ENCODE measurements at places on chromosomes 2 and 18.

DNA sequence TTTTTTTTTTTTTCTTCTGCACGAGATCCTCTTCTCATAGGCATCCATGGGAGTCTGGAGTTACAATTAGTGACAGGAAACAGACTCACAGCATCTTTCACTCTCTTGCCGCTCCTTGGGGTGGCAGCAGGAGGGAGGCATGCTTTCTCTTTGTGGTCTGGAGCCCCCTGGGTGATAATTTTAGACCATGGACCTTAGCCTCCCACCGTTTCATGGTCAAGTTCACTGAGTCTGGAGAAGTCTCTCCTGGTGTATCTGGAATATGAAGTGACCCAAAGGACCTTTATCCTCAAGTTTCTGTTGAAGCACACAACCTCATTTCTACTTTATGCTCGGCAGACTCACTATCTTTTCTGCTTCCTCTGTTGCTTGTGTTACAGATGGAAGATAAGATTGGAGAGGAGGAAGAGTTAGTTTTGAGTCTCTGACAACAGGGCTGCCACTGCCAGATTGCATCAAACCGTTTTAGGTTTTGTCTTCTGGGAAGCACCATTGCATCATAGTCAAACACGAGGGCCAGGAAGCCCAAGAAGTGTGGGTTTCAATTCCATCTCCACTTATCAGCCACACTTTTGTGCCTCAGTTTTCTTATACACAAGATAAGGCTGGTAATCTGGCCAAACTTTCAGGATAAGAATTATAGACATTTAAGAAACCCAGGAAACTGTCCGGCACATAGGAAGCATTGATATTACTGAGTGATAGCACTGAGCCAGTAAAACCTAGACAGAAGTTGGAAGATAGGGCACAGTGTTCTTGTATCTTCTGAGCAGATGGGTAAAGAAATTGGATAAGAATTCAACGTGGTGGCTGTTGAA, 62.3 kb downstream of the ADCYAP1 start:
- no peak for DNase-seq

GRCh38 chr2:77519164-77519887, 2.9 kb downstream of the LRRTM4 start:
- no peak for DNase-seq

DNA sequence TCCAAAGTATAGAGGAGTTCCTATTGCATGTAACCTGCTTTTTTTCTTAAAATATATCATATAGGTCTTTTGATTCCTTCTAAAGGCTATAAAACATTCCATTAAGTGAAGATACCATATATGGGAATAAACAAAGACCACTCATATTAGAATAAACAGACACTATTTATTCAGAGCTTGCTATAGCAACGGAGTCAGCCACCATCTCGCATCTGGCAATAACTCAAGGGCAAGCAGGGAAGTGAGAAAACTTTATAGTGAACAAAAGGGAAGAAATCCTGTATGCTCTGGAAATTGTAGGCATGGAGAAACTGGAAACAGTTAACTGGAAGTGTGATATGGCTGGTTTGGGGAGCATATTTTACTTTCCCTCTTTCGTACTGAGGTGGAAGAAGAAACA, 301.9 kb downstream of the PTH2R start:
- DNase-seq: no peak

GRCh38 chr2:108978709-108979111, 10.3 kb downstream of the EDAR start:
- DNase-seq: peak; percentile 16

DNA sequence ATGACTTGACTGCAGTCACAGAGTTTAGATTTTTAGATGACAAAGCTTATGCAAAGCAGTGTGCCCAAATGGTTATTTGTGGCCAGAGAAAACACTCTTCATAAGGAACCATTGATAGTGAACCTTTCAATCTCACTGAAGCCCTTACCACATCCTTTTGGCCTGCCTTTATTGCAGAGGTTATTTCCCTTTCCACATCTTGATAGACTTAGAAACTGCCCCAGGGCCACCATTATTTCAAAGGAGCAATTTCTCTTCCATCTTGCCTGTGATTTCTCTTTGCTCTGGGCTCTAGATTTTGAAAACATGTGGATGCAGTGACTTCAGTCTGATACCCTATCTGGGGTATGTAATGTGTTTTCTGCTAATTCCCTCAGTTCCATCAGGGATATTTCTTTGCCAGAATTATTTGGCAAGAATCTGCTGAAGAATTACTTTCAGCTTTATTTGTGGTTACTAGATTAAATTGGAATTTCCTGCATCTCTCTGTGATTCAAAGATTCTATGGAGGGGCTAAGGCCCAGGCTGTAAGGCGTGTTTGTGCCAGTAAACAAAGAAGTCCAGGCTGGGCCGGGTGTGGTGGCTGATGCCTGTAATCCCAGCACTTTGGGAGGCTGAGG, 51.0 kb downstream of the MOGAT1 start:
- DNase-seq: no peak

GRCh38 chr18:66548747-66549146, 55.1 kb downstream of the CDH19 start:
- DNase-seq: no peak

DNA sequence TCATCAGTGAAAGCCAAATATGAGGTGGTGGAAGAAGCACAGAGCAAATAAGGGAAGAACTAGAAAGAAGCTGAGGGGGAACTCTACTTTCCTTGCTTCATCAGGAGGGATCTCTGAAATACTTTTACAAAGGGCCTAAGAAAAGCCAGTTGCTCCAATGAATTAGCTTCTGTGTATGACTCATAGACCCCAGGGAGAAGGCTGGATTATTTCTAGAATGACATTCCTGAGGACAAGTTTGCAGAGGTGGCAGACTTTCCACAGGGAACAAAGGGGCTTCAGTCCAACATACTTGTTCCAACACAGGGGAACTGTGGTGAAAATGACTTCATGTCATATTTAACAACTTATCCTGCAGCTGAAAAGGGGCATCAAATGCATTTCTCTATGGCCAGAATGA, 29.0 kb downstream of the DOK1 start:
- no peak for DNase-seq

DNA sequence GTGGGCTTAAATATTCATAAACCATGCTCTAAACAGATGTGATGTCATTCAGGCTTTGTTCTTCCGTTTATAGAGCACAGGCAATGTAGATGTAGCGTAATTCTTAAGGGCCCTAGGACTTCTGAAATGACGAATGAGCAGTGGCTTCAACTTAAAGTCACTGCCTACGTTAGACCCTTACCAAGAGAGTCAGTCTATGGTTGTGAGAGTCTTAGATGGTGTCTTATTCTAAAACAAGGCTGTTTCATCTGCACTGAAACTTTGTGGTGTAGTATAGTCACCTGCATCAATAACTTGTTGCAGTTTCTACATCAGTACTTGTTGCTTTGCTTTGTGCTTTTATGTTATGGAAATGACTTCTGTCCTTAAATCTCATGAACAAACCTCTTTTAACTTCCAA, 56.0 kb downstream of the PIK3C3 start:
- no peak for DNase-seq

GRCh38 chr18:62938487-62938886, 223.1 kb downstream of the PHLPP1 start:
- no peak for DNase-seq

DNA sequence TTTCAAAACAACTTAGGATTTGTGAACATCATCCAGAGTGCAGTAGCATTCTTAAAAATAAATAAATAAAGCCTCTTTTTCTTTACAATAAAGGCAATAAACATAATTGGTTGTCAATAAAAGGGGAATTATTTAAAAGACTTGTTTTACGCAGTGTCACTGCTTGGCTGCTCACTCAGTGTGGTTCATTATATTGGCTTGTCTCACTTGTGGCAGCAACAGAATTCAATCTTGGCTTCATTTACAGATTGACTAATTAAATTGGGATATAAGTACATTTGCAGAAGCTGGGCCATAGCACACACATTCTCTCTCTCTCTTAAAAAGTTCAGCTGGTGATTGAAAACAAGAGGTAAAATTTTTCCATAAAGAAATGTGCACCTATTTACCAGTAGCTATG, 1027.6 kb downstream of the LRP1B start:
- no peak for DNase-seq

All from NCI-H774 (cell line).